ENCODE measurements at places on chromosomes 7 and 10.

DNA sequence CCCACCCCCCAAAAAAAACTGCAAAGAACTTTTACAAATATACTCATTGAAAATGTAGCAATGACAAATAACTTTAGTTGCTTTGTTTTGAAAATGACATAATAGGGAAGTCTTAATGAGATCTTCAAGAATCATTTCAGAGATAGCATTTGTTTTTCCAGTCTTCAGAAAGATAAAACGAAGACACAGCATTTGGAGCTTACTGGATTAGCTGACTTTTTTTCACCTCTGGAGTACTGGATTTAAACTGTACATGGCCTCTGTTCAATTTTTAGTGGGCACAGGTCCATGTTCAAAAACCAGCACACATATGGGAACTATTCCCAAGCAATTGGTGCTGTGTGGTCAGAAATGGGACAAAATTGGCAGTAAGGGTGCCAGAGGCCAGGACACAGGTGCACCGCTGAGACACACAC is 3.9 kb downstream of the RAB11FIP2 start:
- no peak for DNase-seq

- no peak for DNase-seq
These were observed 162.9 kb downstream of the FANK1 start for GRCh38 chr10:126059076-126059826.

DNA sequence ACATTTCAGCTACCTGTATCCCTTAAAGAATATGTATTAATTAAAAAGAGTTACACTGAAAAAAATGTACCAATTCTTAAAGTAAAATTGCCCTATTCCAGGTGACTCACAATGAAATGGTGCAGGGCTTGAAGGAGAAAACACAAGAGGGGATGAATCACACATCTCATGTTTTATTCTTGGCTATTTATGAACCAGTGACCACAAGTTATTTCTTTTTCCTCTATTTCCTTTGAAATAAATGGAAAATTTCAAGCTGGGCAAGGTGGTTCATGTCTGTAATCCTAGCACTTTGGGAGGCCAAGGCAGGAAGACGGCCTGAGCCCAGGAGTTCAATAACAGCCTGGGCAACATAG is 106.8 kb downstream of the UBE2H start:
- DNase-seq = no peak

GRCh38 chr10:11697718-11698527 is 44.3 kb upstream of the ECHDC3 start:
- DNase-seq = no peak

DNA sequence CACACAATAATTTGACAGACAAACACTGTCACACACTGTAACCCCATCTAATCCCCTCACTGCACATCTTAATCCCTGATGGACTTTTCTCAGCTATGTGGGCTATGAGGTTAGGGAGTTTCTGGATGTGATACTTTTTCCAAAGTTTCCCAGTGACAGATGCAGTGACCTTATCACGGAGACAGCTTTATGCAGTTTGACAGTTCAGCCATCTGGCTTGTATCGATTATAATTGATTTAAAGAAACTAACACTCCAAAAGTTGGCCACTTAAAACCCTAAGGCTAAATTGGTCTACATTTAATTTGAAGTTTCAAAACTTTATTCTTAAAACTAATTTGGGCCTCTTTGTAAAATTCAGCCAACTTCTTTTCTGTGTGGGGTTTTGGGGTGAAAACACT is 196.7 kb downstream of the SDK1 start:
- DNase-seq = no peak

All from hypothalamus (tissue), 51 donors.